ENCODE measurements at places on chromosomes 3 and 15. TPM values are rescaled to one million over a fixed set of nuclear protein-coding genes. Genes with fewer than 3 reads are reported as not detected.

SH3GL3 gene
- not detected for total RNA-seq

CILP gene
- not detected for total RNA-seq

DNA sequence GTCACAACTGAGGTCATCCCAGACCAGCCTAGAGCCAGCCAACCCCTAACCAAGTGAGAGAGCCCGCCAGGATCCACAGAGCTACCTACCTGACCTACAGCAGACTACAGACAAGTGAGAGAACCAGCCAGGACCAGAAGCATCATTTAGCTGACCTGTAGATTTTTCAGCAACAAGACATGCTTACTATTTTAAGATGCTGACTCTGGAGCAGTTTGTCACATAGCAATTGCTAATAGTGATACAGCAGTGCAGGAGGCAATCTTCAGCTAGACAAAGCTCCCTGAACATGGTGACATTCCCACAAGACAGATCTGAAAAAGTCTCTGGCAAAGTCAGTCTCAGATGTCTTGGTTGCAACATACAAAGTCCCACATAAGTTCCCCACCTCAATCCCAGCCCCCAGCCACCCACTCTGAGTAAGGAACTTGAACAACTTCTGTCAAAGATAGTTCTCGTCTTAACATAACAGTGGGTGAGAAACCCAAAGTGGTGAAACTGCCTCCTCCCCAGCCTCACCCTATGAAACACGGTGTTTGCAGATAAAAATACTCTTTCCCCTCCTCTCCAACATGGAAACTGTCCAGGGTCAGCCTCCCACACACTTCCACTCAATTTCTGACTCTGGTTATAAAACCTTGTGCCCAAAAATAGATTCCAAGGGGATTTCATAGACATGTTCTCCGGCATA lies 120.3 kb upstream of the SLC6A11 start:
- no peak for DNase-seq

SATB1 gene
- 10.0 TPM for total RNA-seq

LARP6 gene
- 37.5 TPM for total RNA-seq

DNA sequence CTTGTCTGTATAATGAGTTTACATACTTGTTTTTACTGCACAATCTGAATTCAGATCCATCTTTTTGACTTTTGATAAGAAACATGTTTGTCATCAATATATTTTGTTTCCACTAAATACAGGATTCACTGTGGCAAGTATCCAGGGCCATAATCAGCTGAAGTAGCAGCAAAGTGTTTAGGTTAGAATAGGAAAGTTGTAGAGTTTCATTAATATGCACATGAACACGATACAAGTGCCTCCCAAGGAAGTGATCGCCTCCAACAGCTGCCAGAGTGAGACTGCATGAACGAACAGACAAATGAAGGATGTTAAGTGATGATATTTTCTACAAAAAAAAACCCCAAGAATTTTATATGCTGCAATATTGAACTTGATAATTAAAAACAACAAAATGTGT lies 204.3 kb downstream of the TBL1XR1 start:
- DNase-seq: no peak

GRCh38 chr3:133531981-133532380 lies 41.5 kb upstream of the CDV3 start:
- no peak for DNase-seq

SCAANT1 gene
- total RNA-seq: not detected
